ENCODE measurements at places on chromosomes 3 and 15.

DNA sequence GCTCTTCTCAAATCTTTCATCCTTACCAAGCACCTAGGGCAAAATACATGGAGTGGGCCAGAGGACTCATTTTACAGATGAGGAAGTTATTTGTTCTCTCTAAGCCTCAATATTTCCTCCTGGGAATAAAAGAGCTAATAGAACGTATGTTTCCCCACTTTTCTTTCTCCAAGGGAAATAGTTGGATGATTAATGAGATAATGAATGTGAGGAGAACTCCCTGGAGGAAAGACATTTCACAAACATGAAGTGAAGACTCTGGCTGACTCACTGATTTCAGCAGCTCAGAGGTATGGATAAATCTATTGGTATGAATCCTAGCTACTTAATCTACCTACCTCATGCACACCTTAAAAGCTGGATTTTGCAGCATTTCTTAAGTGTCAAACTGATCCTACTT lies 98.4 kb downstream of the ECT2 start:
- no peak for DNase-seq

DNA sequence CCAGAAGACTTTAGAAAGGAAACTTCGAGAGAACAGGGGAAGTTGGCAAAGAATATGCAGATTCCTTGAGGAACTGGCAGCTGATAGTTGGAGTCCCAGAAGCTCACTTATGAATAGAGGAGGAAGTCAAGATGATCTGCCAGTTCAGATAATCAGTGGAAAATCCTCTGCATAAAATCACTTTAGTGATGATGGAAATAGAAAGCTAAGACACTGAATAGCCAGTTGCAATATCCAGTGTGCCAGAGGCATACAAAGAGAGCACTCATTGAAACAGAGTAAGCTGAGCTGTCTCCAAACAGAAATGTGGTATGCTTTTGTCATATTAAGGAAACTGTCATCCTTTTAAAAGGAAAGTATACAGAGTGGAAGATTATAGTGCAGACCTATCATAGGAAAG lies 1207.6 kb downstream of the OTOL1 start:
- no peak for DNase-seq

DNA sequence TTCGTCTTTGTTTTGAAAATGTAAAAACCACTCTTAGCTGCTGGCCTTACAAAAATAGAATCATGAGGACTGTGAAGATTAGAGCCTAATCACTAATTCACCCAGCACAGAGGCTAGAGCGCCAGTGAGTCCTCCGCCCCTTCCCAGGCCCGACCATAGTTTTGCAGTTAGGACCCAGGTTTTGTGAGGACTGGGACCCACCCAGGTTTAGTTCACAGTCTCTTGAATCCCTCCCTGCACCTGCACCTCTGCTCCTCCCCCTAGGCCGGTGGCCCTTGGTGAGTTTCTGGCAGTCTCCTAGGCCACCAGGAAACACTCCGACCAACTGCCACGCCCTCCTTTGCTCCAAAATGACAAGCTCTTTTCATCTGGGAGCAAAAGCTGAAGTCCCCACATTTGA lies 136.0 kb upstream of the CCDC54 start:
- peak; percentile 24 for DNase-seq

DNA sequence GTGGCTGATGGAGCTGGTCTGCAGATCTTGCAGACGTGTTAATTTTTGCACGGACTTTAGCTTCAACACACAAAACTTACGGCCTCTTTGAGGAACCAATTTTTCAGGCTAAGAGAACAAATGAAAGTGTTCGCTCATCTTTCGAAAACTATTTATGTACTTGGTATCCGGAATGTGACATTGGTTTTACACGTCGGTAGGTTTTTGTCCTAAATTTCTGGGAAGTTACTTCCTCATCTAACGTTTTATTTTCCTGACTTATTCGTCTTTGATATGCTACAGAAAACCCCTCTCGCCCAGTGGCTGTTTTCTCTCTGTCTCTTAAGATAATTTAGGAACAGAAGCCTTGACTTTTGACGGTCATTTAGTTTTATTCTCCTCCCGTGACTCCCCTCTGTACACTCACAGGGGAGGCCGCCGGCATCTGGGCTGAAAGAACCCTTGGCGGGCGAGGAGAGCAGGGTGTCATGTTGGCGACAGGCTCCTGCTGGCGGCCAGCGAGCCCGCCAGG lies 834 bp upstream of the GREM1 start:
- no peak for DNase-seq

DNA sequence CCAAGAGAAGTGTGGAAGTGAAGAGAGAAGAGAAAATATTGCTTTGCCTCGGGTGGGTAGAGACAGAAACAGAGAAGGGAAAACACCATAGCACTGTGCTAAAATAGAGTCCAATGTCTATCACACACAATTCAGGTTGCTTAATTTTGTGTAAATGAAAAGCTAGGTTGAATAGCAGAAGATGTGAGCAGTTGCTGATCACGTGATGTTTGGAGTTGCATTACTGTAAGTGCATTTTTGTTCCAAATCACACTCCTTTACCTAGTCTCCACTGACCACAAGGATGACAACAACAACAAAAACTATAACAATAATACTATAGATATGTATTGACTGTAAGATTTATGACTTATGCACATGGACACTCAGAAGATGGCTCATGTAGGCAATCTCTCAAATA lies 683.2 kb downstream of the AGBL1 start:
- DNase-seq: no peak

GRCh38 chr15:89332446-89332845 lies 2.2 kb downstream of the POLG start:
- DNase-seq: peak; percentile 59

- no peak for DNase-seq
Observed at GRCh38 chr15:72161361-72162132, 36.0 kb downstream of the GRAMD2A start.

DNA sequence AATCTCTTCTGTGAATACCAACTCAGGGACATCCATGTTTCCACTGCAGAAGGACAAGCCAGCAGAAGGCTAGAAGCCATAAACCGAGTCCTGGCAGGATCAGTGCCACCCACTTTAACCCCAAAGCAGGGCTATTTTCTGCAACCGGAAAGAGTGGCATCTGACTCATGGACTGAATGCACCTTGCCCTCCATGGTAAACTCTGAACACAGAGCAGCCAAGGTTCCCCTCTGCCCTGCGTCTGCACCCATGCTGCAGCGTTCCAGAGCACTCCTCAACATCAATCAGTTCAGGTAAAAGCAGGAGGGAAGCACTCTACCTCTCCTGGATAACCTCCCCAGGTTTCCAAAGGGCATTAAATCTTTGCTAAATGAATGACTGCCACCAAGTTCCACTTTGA lies 801 bp upstream of the NGRN start:
- DNase-seq: peak; percentile 48

DNA sequence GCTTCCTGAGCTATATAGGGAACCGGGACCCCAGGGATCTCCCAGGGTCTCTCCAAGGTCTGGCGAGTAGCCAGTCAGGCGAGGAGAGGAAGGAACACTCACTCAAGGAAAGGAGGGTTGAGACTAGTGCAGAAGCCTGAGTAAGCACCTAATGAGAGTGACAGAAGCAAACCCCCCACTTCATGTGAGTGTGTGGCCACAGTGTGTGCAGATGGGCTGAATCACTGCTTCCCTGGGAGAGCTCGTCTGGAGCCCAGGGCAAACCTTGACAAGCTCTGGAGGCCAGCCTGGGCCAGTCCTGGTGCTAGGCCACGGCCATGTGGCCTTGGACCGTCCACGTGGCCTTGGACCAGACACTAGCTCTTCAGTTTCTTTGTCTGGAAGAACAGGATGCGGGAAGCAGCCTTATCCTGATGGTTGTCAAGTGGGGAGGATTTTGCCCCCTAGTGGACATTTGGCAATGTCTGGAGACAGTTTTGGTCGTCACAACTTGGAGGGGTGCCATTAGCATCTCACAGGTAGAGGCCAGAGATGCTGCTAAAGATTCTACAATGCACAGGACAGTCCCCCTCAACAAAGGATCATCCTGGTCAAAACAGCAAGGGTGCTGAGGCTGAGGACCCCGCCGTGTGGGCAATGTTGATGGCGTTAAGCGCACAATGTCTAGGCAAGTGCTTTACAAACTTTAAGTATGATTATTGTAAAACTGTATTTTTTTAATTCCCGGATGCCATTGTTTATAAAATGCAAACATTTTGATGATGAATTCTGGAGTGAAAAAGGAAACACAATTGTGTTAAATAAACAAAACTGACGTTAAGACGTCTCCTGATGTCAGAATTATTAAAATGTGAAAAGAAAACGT lies 34.8 kb upstream of the CTSH start:
- DNase-seq: peak; percentile 67

DNA sequence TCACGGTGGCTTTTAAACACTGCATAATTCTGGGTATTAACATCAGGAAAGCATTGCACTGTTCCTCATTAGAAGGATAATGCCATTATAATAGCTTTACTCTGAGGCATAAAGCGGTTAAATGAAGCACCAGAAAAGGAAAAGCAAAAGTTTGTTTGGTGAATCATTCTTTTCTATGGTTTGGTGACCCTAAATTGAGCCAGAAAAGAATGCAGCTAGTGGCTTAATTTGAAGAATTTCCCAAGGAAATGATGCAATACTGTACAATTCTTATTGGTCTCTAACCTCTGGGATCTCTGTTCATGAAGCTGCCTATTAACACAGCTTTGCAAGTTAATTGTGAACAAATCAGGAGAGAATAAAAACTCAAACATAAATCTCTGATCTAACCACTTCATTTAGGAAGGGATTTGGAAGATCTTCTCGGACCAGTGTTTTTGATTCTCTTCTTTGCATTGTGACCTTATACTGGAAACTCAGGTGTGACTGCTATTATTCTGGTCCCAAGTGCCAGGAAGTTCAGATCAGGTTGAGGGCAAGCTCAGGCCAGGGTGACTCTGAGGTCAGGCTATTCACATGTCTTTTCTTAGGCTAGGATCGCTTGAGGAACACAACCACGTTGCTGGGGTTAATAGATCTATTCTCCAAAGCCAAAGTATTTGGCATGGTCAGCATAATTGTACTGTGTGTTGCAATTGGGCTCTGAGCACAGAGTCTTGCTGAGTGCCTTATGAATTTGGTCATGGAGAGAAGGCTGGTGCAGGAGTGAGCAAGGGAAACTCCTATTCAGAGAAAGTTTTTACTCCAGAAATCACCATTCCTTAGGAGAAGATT lies 11.3 kb upstream of the DLG1 start:
- DNase-seq: no peak

- DNase-seq: peak; percentile 44
Observed at GRCh38 chr15:88657326-88658069, 18.7 kb downstream of the ISG20 start.

GRCh38 chr3:71101626-71102025 lies 481.9 kb downstream of the FOXP1 start:
- no peak for DNase-seq

- no peak for DNase-seq
Observed at GRCh38 chr3:145015253-145015652, 1043.6 kb downstream of the DIPK2A start.

DNA sequence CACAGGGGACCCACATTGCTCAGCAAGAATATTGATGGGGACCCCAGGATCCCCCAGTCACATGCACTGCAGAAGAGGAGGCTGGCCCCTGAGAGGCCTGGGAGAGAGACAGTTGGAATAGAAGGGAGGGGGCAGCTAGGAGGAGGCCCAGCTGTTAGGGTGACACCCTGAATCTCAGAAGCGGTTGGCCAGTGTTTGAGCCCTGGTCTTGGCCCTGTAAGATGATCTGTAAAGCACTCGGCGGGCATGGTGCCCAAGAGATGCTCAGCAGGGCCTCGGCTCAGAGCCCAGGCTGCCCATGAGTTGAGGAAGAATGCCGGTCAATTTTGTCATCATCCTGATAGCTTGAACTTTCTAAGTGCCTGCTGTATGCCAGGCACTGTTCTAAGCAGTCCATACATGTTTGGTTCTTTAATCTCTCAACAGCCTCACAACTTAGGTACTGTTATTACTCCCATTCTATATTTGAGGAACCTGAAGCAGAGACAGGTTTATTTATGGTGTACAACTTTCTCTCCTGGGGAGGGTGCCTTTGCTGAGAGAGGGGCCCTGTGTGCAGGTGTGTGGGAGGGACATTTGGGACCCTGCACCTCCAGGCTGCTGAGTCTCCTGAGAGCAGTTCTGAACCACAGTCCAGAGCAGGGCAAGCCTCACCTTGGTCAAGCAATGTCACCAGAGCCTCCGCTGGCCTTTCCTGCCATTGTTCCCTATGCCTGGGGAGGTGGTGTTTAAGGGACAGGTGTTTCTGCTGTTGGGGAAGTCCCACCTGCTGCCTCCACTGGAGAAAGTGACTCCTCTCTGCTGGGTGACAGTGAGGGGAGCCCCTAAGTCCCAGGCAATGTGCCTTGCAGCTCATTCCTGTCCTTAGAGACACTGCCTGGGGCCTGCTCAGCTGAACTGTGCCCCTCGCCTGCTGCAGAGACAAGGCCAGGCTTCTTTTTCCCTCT lies 26.0 kb downstream of the SLC6A6 start:
- DNase-seq: no peak

DNA sequence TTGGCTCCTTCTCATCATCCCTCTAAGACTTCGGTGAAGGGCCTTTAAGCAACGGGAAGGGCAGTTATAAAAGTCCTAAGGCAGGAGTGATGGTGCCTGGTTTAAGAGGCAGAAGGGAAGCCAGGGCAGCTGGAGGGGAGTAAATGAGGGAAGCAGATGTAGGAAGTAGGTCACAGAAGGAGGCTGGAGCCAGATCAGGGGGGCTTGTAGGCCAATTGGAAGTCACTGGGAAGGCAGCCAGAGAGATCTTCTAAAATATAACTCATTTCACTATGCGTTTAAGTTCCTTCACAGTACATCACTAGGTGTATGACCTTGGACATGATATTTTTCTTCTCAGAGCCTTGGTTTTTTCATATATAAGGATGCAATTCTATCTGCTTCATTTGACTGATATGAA lies 94.7 kb downstream of the MYH15 start:
- no peak for DNase-seq

GRCh38 chr3:21226086-21226485 lies 524.9 kb downstream of the ZNF385D start:
- DNase-seq: no peak

DNA sequence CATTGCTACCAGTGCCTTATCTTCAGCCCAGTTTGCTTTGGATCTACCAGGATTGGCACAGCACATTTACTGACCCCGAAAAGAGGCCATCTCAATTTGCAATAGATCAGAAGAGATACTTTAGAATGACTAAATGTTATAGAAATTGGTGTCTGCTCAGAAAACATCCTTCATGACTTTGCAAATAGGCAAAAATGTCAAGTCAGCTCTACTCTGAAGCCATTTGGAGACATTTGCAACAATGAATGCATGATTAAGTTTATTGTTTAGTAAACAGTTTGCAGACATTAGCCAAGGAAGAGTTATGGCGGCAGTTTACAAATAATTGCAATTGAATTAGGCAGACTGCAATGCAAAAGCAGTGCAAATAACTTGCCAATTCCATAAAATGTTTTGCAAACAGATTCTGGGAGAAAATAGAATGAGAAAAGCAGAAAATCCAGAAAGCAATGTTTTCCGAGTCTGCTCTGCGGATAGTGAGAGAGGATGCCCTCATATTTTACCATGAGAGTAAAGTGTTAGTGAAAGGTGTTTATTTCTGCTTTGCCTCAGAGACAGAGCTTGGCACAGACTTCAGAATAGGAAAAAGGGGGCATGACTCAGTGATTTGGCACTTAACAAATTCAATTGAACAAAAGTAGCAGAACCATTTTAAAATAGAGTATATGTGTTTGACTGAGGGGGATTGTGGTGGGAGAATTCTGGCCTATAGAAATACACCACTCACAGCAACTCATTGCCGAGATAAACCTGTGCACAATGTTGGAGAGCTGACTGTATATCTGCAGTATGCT lies 334.9 kb upstream of the NR2F2 start:
- DNase-seq: no peak

- no peak for DNase-seq
Observed at GRCh38 chr15:71548401-71548807, 261.9 kb upstream of the NR2E3 start.

GRCh38 chr15:70596354-70597055 lies 166.9 kb downstream of the UACA start:
- DNase-seq: no peak
